ENCODE measurements at places on chromosomes 7 and 10.

- DNase-seq: no peak
Measured at GRCh38 chr10:124416733-124417132, 2.0 kb downstream of the OAT start.

GRCh38 chr10:73907841-73908517 is 3.0 kb upstream of the PLAU start:
- no peak for DNase-seq

DNA sequence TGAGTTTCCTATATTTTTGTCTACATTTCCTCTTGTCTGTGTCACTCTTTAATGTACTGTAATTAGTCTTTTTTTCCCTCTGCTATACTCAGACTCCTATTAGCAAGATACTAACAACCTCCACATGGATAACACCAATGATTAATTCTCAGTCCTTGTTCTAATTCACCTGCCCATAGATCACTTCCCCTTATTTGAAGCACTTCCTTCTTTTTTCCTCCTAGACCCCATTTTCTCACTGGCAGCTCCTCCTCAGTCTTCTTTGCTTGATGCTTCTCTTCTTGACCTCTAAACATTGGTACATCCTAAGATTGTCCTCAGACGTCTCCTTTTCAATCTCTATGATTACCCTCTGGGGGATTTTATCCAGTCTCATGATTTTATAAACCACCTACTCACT is 98.2 kb upstream of the IMMP2L start:
- DNase-seq: no peak

DNA sequence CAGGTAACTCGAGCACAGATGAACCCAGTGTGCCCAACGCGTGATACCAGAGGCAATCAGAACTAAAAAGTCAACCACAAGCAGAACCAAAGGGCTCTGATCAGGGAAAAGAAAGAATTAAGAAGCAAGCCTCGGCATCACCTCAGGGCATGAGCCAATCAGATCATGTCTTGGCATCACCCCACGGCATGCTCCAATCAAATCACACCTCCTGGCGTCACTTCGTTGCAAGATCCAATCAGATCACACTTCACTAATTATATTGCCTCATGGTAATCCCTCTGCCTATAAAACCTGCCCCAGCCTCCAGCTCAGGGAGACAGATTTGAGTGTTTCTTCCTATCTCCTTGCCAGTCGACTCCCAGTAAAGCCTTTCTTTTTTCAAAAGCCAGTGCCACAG is 46.8 kb downstream of the TYW1B start:
- no peak for DNase-seq

GRCh38 chr7:11194492-11194891 is 220.8 kb downstream of the PHF14 start:
- no peak for DNase-seq

- no peak for DNase-seq
Measured at GRCh38 chr10:117670116-117670904, 127.8 kb downstream of the EMX2 start.

GRCh38 chr7:37112876-37113275 is 335.8 kb downstream of the ELMO1 start:
- DNase-seq: no peak

DNA sequence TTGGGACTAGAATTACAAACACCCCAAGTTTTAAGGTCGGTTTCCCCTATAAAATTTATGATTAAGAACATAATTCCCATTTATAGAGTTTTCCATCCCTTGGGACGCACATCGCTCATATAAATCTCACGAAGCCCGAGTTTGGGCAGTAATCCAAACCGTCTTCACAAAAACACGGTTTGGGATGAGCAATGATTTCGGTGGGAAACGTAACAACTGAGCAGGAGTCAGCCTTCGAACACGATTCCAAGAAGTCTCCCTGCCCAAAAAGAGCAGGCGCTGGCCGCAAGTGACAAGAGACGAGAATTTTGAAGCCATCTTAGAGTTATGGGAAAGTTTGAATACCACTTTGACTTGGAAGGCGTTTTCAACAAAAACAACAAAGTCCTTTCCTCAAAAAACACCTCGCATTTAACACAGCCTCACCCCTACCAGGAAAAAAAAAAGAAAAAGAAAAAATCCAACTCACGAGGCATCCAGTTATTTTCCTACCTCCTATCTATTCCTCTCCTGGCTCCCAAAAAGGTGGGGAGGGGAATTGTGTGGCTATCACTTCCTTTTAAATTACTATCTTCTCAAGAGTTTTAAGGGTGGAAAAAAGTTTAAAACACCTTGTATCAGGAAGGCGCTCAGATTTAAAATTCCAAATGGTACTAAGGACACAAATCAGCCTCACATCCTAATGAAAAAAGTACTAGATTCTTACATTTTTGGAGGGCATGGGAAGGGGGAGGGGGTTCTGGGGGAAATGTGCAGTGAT is 1.6 kb downstream of the SEPHS1 start:
- peak; percentile 46 for DNase-seq

- no peak for DNase-seq
Measured at GRCh38 chr10:3588346-3588745, 196.7 kb downstream of the KLF6 start.

DNA sequence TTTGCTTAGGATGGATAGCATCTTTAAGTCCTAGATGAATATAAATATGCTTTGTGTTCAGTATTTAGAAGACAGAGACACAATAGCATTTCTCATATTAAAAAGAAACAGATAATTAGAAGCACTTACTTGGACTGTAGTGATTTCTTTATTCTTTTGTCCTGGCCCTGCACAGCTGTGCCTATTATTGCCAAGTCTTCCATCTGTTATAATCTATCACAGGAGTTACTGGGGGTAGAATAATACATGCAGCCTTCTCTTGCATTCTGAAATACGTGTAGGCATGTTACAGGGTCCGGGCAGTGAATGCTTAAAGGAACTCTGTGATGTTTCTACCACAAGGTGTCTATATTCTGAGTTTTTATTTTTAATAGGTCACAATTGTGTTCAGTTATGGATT is 461.5 kb upstream of the COBL start:
- DNase-seq: no peak

DNA sequence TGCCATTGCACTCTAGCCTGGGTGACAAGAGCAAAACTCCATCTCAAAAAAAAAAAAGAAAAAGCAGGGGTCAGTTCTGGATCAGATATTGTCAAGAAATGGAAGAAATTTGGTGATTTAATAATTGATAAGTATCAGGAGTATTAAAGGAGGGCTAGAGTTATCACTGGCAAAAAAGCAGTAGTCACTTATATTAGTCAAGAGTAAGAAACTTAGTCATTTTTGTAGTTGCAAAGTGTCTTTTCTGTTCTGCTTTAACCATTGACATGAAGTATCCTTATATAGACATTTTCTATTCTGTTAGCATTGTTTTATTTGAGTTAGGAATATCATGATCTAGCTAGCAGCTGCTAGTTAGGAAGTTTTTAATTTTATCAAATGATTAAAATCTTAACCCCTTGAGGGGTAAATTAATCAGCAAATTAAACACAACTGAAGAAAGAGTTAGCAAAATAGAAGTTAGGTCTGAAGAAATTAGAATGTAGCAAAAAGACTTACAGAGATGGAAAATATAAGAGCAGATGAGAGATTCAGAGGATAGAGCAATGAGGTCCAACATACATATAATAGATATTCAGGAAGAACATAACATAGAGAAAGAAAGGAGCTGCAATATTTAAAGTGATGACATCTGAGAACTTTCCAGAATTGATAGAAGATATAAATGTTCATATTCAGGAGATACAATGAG is 7.3 kb upstream of the CCDC6 start:
- DNase-seq: no peak

DNA sequence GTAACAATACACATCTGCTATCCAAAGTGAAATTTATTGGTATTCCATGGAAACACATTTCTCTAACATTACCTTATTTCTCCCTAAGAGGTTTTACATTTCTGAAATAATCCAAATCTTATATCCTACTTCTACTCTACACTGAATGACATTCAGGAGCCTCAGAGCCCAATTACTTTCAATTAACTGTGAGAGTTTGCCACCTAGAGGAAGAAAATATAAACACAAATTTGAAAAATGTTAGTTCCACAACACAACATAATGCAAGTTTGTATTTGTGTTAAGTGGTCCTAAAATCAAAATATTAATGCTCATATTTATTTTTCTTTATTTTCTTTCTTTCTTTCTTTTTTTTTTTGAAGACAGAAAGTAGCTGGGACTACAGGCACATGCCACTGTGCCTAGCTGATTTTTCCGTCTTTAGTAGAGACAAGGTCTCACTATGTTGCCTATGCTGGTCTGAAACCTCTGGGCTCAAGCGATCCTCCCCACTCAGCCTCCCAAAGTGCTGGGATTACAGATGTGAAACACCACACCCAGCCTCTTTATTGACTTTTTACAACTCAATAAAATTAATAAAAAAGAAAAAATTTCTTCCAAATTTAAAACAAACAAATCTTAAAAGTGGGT is 46.0 kb downstream of the ATAD1 start:
- DNase-seq: no peak

GRCh38 chr10:6273351-6273750 is 70.6 kb downstream of the PFKFB3 start:
- no peak for DNase-seq

DNA sequence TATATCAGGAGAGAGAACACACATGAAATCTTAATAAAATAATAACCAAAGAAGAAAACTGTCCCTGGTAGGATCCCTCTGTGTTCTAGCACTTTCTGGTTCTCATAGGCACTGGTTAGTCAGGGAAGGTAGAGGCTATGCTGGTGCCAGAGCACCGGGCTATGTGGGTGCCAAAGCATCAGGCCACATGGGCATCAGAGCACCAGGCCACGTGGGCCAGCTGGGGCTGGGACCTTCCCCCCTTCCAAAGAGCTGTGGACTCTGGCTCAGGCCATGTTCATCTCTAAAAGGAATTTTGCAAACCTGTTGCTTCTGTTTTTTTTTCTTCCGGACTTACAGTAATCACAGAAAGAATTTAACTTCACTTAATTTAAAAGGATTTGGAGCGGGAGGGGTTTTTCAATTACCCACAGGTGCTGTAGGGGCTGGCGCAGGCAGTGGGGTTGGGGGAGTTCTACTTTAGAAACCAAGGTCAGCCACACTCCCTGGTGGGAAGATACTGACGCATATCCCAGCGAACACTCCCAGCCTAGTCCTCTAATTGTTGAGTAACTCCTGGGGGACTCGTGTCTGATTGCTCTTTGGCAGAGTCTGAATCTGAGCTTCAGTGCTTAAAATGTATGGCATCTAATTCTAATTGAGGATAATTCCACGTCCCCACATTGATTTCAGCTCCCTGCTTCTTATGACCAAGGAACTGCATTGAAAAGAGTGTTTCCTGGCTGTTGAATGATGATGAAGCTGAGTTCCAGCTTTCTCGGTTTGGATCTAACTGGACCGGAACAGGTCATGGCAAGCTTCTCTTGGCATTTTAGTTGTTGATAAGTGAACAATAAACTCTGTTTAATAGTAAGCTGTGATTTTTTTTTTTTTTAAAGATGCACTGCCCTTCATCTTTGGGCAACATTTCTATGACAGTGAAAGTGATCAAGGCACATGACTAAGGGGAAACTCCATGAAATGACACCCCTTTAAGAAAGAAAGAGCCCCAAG is 110.7 kb upstream of the FZD8 start:
- no peak for DNase-seq

- no peak for DNase-seq
Measured at GRCh38 chr7:16754856-16755317, 1.3 kb downstream of the TSPAN13 start.

DNA sequence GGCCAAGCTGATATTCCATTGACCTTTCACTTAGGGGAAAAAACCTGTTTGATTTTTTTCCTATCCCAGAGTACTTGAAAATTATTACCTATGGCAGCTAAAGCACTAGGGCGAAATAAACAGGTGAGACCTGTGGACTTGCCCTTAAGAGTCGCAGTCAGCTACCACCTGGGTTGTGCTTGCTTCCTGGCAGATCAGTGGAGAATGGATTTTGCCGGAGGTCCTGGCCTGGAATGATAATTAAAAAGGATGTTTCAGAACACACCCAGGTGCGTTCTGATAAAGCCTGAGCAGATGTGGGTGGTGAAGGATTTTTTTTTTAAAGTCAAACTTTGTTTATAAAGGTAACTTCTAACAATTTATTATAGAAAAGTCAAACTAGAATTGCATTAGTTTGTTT is 59.1 kb downstream of the AUTS2 start:
- no peak for DNase-seq

DNA sequence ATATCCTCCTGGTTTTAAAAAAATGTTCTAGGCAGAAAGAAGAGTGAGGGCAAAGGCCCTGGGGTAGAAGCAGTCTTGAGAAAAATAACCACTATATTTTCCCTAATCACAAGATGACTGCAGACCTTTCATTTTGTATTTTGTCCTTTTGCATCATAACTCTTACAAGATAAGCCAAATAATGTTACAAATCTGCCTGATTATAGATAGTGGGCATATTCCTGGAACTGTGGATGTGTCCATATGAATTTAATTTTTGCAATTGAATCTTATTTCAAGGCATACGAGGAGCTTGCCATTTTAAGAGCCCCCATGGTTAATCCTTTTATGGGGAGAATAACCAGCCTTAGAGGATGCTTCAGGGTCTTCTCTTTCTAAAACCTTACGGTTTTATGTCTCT is 102.7 kb downstream of the ADRA2A start:
- no peak for DNase-seq

Data from HFF-Myc (cell line).